CD4-positive, alpha-beta T cell treated with Interleukin-6 for 4 hours (primary cell): ENCODE measurements at places on chromosomes 16 and 17.
A peak's percentile ranks its signal among the peaks of the same experiment; 100 is the strongest.

DNA sequence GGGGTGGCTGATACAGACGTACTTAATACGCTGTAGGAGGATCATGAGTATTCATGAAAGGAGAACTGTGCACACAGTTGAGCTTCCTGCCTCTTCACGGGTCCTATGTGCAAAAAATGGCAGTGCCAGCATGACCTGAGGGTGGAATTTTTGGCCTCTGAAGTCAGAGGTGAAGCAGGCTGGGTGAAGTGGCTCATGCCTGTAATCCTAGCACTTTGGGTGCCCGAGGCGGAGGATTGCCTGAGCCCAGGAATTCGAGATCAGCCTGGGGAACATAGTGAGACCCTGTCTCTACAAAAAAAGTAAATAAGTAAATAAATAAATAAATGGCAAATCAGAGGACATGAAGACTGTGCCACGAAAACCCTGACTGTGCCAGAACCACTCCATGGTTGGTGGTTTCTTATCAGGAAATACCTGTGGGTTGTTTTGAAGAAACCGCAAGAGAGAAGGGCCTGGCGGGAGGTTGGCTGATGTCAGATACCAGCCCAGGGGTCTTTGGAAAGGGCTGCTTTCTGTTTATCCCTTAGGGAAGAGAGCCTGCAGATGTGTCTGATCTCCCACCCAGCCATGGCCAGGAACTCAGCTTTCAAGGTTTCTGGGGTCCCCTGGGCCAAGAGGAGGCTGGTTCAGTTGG, 3.4 kb downstream of the ASPSCR1 start:
- peak; percentile 28 for DNase-seq

- peak; percentile 59 for DNase-seq
Measured at GRCh38 chr17:3794557-3795389, 6.2 kb downstream of the ITGAE start.

GRCh38 chr16:86231321-86231995, 278.9 kb upstream of the FOXF1 start:
- no peak for DNase-seq

DNA sequence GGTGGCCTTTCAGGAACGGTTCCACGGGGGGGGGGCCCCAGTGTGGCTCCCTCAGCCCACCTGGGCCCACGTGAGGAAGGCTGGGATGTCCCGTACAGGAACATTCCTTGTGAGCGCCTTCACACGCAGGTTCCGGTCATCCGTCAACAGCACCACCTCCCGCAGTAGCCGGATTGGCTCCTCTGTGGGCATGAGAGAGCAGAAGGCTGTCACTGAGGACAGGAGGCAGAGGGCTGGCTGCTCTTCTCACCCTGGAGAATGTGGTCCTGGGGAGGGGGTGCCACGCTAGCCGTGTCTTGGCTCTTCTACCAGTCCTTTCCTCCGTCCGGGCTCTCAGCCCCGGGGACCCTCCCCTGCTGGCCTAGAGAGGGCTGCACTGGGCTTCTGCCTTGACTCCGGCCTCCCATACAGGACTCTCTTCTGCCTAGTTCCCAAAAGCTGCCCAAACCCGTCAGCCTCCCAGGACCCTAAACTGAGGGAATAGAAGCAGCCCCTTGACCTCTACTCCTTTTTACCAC, 6.6 kb downstream of the HIC1 start:
- no peak for DNase-seq

DNA sequence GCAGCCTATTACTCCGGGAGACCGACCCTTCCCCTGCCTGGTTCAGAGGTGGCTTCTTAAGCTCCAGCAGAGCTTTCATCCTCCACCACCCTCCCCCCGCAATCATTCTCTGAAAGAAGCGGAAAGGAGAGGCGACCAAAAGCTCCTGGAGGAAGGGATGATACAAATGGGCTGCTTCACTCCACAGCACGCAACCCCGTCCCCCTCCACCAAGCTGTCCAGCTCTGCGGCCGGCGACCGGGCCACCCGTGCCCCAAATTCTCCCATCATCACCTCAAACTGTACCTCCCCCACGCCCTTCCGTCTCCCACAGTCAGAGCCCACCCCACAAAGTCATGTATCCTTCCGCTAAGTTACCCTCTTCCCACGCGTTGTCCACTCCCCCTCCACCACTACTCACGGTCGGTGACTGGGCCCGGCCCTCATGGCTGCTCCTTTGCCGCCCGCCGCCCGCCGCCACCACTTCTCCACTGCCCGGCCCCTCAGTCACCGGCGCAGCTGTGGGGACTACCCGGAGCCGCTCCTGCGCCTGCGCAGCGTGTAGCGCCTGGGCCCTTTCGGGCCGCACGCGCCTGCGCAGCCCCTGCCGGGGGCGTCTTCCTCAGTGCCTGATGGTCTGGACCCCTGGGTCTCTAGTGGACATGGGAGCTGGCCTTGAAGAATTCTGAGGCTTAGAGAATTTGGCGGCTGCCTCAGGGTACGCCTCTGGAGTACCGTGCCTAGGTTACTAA, at the start of gene FAM222B:
Gene FAM222B (minus strand): TSS at position 509 of the 731 bp plus-strand sequence. CDS start 76,123 bp downstream, outside the sequence.
- DNase-seq: peak; percentile 87

DNA sequence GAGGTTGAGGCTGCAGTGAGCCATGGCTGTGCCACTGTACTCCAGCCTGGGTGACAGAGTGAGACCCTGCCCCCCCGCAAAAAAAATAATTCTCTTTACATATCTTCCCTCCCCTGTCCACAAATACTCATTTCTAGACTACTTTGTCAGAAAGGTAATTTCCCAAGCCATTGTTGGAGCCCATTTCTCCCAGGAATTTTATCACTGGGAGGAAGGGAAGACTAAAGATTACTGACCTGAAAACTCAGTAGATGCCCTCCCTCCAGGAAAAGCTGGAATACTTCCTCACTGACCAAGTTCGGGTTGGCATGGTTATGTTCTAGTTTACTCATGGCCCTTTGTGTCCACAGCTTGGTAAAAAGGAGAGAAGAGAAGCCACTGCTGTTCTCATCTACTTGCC, 4.1 kb downstream of the CALCOCO2 start:
- no peak for DNase-seq

DNA sequence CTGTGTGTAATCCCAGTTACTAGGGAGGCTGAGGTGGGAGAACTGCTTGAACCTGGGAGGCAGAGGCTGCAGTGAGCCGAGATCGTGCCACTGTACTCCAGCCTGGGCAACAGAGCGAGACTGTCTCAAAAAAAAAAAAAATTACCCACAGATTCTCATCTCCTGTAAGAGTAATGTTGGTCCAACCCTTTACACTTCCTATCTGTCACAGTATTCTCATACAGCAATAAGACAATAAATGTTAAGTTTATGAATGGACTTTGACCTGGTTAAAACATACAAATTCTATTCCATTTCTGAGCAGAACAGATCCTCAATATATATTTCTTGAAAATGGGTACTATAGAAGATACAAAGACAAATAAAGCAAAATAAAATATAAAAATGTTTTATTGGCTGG, 30.4 kb upstream of the TAOK1 start:
- no peak for DNase-seq

GRCh38 chr17:73226556-73227172, 33.8 kb downstream of the COG1 start:
- no peak for DNase-seq

GRCh38 chr16:55577887-55578286, 11.4 kb downstream of the CAPNS2 start:
- no peak for DNase-seq

- no peak for DNase-seq
Measured at GRCh38 chr16:27576729-27577128, 26.8 kb downstream of the KATNIP start.

GRCh38 chr16:8372141-8372540, 218.2 kb downstream of the TMEM114 start:
- no peak for DNase-seq

- no peak for DNase-seq
Measured at GRCh38 chr16:49280105-49280741, 1.4 kb downstream of the CBLN1 start.

DNA sequence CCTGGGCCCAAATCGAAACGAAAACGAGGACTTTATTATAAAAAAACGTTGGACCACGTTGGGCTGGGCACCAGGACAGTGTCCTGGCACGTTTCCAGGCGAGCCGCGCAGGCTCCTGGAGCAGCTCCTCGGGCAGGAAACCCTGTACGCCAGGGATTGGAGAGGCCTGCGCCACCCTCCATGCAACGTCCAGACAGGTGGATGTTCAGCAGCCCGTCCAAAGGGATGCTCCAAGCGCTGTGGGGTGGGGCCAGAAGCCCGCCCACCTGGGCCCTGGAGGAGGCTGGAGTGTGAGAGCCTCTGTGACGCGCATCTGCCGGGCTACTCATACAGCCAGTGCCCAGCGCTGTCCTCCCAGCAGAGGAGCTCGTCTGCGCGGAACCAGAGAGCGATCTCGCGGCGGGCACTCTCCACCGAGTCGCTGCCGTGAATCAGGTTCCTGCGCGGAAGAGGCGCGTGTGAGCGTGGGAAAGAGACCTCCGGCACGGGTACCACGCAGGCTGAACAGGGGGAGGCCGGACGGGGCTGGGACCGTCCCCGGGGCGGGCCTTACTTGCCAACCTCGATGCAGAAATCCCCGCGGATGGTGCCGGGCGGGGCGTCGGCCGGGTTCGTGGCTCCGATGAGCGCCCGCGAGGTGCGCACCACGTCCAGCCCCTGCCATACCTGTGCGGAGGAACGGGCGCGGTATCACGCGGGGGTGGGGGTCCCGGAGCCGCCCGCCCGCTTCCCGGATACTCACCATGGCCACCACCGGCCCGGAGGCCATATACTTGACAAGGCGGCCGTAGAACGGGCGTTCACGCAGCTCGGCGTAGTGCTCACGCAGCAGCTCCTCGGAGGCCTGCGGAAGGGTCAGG, 785 bp downstream of the NME3 start:
- peak; percentile 50 for DNase-seq

DNA sequence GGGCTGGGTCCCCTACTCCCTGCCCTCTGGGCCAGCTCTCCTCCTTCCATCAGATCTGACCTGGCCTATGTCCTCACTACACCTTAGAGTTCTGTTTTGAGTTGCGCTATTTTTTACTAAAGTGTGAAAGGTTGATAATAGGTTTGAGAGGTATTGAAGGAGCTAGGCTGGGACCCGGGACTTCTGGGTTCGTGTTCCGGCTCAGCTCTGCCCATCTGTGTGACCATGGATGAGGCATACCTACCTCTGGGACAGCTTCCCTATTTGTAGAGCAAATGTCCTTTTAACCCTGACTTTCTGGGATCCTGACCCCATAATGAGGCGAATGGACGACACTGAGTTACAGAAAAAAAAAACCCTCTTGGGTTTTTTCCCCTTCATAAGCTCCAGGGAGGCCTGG, 36.0 kb downstream of the IL21R start:
- DNase-seq: no peak

DNA sequence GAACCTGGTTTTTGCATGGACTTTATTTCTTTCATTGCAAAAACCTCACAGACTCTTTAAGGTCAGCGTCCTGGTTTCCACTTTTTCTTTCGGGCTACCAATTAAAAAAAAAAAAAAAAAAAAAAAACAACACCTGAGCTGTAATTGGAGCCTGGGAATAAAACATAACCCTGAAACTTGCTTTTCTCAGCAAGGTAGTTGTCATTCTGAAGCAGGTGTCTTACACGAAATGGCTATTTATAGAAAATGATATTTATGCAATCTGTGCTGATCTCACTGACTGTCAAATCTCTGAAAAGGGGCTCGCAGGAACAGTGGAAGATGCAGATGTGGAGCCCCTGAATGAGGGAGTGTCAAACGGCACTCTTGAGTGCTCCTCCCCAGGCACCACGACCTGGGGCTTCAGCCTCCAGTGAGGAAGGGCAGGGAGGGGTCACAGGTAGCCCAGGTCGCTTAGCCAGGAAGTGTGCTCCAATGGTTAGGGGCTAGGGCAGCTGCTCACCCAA, 10.4 kb upstream of the COTL1 start:
- DNase-seq: no peak

DNA sequence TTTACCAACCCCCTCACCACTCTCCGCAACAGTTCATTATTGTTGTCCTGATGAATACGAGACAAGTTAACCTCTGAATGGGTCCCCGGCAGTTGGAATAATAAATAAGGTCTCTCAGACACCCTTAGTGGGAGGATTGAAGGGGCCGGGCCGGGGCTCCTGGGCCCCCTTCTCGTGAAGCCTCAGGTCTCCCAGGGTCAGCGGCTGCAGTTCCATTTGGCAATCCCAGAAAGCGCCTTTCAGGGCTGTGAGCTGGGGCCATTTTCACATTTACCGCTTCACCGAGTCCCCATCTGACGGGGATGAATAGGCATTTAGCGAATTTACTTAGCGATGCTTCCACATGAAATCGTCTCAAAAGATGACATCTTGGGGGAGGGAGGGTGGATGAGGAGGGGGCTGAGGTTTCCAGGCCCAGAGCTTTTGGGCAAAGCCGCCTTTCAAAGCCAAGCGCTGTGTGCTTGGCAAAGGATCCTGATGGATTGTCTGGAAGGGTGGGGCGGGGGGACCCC, 309.8 kb downstream of the XYLT1 start:
- no peak for DNase-seq

DNA sequence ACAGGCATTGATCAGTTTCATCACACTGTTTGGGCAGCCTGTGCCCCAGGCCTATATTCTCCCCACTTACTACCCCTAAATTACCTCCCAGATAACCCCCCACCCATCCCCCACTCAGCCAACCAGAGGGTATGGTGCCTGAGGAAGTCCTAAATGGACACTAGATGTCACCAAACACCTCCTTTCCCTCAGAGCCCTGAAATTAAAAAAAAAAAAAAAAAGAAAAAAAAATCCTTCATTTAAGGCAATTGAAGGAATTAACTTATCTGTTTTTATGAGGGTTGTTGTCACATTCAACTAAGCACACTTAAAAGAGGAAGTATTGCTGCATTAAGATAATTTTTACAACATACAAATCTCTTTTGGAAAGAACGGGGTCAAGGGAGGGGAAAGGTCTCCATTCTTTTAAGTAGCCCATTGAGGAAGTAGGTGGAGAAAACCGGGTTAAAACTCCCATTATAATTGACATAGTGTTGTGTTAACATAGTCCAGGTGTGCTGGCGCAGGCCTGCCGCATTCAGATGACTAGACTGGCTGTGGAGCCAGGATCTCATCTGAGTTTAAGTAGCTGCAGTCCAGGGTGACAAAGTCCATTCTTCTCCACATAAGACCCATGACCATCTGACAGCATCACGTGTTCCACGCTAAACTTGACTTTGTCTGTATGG, 46.3 kb downstream of the SNX11 start:
- no peak for DNase-seq
